ENCODE measurements at places on chromosomes 11 and 22.
A peak's percentile ranks its signal among the peaks of the same experiment; 100 is the strongest.

DNA sequence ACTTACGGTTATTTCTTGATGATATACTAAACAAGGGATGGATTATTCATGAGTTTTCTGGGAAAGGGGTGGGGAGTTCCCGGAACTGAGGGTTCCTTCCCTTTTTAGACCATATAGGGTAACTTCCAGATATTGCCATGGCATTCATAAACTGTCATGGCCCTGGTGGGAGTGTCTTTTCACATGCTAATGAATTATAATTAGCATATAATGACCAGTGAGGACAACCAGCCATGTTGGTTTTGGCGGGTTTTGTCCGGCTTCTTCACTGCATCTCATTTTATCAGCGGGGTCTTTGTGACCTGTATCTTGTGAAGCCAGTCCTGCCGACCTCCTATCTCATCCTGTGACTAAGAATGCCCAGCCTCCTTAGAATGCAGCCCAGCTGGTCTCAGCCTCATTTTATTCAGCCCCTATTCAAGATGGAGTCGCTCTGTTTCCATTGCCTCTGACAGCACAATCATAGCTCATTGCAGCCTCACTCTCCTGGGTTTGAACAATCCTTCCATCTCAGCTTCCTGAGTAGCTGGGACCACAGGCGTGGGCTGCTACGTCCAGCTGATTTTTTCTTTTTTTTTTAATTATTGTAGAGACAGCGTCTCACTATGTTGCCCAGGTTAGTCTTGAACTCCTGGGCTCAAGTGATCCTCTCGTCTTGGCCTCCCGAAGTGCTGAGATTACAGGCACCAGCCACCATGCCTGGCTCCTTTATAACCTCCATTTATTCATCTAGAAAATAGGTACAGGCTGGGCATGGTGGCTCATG lies 52.6 kb upstream of the EMID1 start:
- DNase-seq, result no peak

GRCh38 chr11:65422633-65423515 lies at the start of gene NEAT1:
Gene NEAT1 (plus strand): TSS chr11:65422798.
- peak; percentile 89 for DNase-seq

DNA sequence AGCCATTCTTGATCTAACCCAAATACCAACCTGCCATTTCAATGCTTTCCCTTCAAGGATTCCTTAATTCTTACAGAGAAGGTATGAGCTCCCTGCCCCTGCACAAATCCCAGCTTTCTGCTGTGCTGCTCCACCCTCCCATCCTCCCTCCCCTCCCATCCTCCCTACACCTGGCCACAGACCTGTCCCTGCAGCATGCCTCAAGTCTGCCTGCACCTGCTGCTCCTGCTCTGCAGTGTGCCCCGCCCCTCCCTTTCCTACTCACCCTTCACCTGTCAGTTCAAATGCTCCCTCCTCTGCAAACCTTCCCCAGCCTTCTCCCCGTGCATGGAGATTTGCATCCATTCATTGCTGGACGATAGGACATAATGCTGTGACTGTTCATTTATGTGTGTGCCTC lies 139.9 kb upstream of the NARS2 start:
- DNase-seq, result no peak

DNA sequence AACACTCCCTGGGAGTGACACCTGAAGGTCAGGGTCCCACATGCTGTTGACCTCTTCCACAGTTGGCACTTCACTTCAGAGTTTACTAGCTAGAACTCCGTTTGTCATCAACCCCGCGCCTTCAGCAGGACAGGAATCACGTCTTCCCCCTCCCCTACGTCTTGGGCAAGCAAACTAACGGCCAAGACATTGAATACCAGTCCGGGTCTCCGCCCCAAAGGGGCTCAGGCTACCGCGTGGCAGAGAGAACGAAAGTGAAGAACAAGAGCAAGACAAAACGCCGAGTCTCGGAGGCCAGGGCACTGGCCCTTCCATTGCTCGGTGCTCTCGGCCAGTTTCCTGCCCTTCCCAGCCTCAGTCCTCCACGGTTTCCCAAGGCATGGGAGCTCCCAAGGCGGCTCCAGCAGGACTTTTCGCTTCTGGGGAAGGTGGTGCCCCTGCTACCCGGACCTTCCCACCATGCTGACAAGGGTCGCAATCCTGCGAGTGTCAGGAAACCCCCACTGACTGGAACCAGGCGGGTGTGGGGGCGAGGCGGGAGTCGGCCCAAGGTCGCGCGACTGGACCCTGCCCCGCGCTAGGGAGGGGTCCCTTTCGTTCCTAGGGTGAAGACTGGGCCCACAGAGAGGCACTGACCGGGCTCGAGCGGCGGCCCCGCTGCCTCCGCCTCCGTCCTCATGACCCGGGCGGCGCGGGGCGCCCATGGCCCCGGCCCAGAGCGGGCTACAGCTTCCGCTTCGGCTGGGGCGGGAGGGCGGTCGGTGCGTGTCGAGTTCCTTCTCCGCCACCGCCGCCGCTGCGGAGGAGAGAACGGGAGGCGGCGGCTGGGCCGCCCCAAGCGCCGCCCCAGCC lies at the start of gene GUCD1:
Gene GUCD1 (minus strand): TSS at position 826 of the 852 bp plus-strand sequence. CDS start 147 bp downstream, at position 679.
- DNase-seq, result peak; percentile 8

GRCh38 chr11:65895482-65895981 lies 4.7 kb downstream of the FOSL1 start:
- no peak for DNase-seq

- DNase-seq, result no peak
Measured at GRCh38 chr11:71500601-71501021, 26.5 kb upstream of the KRTAP5-7 start.

- no peak for DNase-seq
Measured at GRCh38 chr22:17964643-17965042, 59.7 kb downstream of the MICAL3 start.

GRCh38 chr11:68683536-68684384 lies 584 bp upstream of the GAL start:
- no peak for DNase-seq

- DNase-seq, result no peak
Measured at GRCh38 chr11:120372296-120372695, 36.1 kb downstream of the ARHGEF12 start.

GRCh38 chr11:90851196-90851595 lies 628.3 kb upstream of the CHORDC1 start:
- DNase-seq, result no peak

Data from activated CD8-positive, alpha-beta memory T cell treated with anti-CD3 and anti-CD28 coated beads for 1 hour (primary cell).